Gastroesophageal sphincter (tissue), 4 donors: ENCODE measurements at places on chromosomes 7 and 10. TPM values are rescaled to one million over a fixed set of nuclear protein-coding genes. Genes with fewer than 3 reads are reported as not detected.

- peak; percentile 19 for ATAC-seq
These were observed 43.7 kb upstream of the NXPH1 start for GRCh38 chr7:8389593-8390261.

DNA sequence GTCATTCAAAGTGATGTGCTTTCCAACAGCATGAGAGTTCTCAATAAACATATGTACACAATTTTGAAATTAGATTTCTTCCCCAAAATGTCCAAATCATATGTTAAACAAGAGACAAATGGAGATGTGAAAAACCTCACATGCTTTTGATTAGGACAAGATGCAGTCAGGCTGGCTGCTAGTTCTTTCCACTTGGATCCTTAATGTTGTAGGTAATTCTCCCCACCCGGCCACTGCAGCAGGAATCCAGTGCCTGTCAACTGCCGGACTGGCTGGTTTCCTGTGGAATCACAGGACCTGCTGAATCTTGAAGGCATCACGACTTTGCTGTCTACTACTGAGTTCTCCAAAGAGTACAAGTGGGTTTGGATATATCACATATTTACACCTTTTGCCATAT is 138.6 kb upstream of the AKR1E2 start:
- ATAC-seq: no peak

DNA sequence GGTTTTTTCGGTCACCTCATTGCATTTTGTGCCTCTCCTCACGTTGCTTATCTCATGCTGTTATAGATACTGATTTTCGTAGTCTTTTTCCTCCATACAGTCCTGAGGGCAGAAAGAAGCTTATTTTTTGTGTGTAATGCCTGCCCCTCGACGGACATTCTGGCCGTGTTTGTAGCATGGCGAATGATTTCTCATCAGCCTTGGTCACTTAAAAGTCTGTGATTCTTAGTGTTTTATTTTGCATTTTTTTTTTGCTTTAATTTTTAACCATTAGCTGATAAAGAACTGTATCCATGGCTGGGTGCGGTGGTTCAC is 469 bp upstream of the NOC3L start:
- ATAC-seq: peak; percentile 37

CALCR gene
- total RNA-seq: 0.27 TPM

ODAD2 gene
- 1.7 TPM for total RNA-seq
